Activated T-cell treated with anti-CD3 and anti-CD28 coated beads, Interleukin-2, amount 50 U/mL, for 72 hours (primary cell): ENCODE measurements at places on chromosomes 5 and 9. TPM values are rescaled to one million over a fixed set of nuclear protein-coding genes. Genes with fewer than 3 reads are reported as not detected.

DNA sequence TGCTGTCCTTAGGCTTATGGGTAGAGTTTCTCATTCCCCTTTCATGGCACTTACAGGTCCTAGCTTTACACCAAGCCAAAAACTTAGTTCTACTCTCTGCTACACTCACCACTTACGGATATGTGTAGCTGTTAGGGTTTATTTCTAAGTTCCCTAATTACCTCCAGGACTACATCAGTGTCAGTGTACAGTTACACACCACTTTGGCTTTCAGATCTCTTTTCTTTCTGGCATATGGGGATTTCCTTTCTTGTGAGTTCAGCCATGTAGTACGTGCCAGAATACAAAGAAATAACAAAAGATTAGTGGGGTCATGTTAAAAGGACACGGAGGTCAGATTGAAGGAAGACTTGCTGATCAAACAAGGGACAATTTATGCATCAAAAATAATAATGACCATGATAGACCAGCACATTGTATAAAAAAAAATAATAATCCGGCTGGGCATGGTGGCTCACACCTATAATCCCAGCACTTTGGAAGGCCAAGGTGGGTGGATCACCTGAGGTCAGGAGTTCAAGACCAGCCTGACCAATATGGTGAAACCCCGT lies 41.8 kb downstream of the LYRM7 start:
- DNase-seq = no peak

DNA sequence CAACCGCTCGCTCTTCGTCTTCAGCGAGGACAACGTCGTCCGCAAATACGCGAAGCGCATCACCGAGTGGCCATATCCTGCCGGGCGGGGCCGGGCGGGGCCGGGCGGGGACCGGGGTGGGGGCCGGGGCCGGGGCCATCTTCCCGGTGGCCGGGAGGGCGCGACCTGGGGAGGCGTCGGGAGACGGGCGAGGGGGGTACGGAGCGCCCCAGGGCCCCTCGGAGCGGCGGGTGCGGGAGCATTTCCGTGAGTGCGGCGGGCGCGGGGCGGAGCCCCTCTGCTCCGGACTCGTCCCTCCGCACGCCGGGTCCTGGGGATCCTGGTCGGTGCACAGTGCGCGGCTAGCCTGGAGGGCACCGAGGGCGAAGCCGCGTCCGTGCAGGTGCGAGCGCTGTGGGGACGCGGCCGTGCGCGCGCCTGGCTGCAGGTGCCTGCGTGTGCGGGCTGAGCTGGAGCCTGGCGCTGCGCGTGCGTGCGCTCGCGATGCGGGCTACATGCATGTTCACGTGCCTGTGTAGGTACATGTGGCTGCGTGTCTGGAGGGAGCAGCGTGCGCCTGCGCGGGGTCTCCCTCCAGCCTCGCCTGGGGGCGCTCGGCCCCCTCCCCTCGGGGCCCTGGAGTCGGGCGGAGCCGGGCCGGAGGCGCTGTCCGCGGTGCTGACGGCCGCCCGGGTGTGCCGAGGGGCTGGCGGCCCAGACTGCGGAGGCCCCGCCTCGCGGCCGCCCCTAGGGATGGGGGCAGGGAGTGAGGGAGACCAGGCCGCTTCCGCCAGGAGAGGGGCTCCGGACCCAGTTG lies 762 bp downstream of the CACNA1B start:
- peak; percentile 52 for DNase-seq

GRCh38 chr5:102799017-102799416 lies 43.9 kb downstream of the PAM start:
- no peak for DNase-seq

DNA sequence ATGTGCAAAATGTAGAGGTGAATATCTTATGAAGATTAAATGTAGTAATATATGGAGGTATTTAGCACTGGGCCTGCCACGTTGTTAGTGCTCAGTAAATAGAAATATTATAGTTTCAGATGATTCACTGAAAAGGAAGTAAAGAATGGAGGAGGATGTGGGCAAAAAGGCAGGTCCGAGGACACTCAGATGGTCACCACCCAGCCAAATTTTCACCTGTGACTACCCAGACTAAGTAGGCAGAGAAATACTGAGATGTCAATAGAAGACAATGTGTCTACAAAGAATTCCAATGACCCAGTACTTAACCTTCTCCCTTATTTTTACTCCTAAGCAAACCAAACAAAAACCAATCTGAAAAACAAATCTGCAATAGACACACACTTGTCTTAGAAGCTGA lies 70.3 kb upstream of the ATP10B start:
- no peak for DNase-seq

DNA sequence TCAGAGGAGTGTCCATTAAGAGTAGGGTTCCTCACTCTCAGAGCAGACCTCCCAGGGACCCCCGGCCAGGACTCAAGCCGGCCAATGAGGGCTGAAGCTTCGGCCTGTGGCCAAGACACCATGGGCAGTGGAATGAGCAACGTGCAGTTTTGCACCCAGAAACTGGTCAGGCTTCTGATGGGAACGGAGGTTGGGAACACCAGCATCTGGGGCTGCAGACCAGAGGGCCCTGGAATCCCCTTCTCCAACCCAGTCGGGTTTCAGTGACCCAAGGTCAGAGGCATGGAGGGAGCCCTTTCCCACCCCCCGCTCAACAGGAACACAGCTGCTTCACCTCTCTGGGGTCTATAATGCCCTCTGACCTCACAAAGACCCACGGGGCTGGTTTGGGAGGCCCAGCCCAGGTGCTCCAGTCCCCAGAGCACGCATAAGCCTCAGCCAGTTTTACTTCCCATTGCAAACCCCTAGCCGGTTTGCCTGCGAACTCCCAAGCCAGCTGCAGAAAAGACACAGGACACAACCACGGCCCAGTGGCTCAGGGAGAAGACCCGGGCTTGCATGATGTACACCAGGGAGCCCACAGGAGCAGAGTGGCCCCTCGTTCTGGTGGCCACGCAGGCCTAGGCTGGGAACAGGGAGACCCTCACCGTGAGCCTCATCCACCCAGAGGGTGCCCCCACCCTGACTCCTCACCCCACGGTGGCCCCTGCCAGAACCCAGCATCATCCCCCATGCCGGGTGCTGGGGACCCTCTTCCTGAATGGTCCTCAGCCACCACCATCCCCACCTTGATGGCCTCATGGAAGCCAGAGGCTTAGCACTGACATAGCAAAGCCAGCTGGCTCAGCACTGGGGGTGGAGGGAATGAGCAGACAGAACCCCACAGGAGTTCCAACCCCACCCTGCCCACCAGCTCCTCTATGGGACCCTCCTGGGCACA lies 30.6 kb downstream of the VAV2 start:
- DNase-seq = no peak

DNA sequence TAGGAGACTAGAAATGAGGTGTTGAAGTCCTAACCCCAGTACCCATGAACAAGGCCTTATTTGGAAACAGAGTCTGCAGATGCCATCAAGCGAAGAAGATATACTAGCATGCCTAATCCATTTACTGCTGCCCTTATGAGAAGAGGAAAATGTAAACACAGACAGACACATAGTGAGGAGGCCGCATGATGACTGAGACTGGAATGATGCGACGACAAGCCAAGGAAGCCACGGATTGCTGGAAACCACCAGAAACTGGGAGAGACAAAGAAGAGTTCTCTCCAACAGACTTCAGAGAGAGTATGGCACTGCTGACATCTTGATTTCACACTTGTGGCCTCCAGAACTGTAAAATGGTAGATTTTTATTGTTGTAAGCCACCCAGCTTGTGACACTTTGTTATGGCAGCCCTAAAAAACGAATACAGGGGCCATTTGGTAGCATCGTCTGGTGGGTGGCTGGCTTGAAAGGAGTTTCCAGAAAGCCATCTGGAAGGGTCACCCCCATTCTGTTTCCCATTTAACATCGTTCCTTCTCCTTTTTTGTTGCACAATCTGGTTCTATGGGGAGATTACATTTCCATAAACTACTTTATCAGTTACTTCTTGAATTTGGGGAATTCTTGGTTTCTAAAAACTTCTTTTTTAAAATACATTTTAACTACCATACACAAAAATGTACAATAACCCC lies 193.1 kb downstream of the HSD17B3 start:
- DNase-seq = no peak

Gene SPOCK1
- total RNA-seq = not detected

Gene ELP1
- total RNA-seq = 39.5 TPM
